Putamen (tissue), 1 donor: ENCODE measurements at places on chromosomes 2 and 18.

DNA sequence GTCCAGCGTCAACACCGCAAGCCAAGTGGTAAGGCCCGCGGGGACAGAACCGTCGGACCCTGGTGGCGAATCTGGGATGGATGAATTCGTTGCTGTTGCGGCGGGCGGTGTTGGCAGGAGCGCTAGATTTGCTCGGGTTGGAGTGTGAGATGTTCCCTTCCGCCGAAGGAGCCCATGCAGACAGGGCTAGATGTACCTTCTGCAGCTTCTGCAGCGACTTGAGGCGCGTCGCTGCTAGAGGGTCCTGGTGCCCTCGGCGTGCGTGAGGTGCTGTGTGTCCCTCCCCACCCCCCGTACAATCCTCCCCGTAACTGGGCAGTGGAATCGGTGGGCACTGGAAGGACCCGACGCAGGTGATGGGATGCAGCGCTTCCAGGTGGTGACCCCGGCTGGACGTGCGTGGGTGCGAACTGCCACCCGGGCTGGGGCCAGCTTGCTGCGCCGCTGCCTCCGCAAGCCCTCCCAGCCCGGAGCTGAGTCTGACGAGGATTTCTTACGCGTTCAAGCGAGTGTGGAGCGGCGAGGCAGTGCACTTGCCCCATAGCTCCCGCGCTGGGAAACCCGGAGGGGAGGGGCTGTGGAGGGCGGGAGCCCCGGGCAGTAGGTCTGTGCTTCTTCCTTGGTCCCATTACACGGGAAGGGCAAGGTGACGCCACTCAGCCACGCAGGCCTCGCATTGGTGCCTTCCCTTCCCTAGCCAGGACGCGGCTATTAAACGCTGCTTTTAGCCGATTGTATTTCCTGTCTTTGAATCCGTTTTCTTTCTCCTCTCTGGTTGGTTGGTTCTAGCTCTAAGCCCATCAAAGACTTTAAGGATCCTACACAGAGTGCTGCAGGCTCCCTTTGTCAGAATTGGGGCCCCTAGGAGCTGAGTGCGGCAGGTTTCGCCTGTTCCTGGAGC lies 34.2 kb downstream of the CHRNA1 start:
- DNase-seq: peak; percentile 23

DNA sequence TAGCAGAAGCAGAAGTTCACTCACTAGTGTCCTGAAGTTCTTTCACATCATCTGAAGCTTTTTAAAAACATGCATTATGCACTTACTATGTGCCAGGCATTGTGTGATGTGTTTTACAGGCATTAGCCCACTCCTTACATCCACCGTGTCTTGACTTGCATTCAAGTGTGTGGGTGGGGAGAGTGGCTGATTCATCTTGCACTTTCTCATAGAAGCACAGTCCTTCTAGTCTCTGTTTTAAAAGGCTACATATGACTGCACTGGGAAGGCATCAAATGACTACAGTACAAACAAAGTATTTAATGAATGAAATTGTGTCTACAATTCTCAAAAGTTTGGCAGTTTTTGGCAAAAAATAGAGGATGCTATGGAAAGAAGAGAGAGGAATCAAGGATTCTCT lies 21.6 kb upstream of the DSC3 start:
- no peak for DNase-seq

DNA sequence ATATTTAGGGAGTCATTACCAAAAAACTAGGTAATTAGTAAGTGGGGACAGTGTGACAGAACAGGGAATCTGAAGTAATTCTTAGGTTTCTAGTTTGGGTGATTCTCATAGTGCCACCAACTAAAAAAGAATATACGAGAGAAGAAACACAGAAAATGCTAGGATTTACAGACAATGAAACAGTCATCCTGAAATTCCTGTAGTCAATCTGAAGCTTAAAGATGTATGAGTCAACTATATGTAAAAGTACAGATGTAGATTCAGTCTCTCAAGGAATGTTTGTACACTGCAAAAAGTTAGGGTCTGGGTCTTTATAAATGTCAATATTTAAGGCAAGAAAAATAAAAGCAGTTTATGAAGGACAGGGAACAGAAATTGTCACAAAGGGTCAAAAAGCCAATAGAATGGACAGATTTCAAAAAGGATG lies 107.0 kb downstream of the STRN start:
- no peak for DNase-seq

DNA sequence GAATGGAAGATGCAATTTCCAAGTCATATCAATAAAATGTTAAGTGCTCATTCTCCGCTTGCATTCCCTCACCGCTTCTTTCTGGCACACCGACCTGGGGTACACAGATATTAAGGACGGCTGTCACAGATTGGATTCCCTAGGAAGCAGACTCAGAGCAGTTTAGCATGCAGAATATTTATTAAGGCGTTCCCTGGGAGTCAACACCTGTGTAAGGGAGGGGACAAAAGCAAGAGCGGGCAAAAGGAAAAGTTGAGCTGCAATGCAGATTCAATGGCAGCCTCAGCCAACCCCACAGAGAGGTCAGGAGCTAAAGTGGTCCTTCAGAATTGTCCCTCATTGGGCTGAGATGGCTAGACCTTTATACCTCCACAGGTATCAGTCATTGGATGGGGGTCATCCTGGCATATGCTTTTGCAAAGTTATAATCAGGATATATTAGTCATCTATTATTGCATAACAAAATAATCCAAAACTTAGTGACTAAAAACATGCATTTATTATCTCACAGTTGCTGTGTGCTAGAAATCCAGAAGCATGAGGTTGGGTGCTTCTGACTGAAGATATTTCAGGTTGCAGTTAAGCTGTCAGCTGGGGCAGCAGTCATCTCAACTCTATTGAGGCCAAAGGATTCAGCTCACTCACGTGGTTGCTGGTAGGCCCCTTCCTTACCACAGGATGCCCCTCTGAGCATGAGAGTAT lies 27.0 kb upstream of the INO80D start:
- DNase-seq: no peak

GRCh38 chr2:161004379-161004778 lies 155.8 kb upstream of the TANK start:
- no peak for DNase-seq

- DNase-seq: no peak
Measured at GRCh38 chr2:176137906-176138305, 8.4 kb downstream of the HOXD8 start.

- DNase-seq: no peak
Measured at GRCh38 chr2:234699456-234699855, 202.6 kb upstream of the ARL4C start.

DNA sequence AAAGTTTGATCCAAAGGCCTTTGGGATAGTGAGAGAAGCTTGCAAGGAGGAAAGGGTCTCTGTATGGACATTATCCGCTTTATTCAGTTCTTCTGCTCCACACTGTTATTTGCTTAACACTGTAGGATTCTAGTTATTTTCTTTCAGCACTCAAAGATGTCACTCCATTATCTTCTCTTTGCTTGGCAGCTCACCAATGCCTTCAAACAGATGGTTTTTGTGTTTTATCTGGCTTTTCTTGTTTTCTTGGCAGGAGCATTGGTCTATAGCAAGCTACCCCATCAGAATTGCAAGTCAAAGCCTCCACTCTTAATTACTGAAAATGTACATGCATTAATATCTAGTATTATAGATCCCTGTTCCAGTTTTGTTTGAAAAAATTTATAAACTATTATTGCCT lies 138.8 kb downstream of the EVA1A start:
- no peak for DNase-seq

DNA sequence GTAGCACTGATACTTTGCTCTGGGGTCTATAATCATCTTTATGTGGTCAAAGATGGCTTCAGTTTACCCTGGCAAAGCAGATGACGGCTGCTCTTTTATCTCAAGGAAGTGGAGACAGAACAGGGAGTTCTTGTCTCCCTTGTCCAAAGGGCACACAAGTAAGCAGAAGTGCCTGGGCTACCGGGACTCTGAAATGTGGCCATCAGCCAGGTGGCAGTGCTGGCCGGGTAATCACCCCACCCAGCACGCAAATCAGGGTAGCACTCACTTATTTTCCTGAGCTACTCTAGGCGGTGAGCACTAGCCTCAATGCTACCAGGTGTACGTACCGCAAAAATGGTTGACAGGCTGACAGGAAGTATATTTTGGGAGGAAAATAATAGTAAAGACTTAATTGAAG lies 119.7 kb upstream of the ETAA1 start:
- DNase-seq: no peak

DNA sequence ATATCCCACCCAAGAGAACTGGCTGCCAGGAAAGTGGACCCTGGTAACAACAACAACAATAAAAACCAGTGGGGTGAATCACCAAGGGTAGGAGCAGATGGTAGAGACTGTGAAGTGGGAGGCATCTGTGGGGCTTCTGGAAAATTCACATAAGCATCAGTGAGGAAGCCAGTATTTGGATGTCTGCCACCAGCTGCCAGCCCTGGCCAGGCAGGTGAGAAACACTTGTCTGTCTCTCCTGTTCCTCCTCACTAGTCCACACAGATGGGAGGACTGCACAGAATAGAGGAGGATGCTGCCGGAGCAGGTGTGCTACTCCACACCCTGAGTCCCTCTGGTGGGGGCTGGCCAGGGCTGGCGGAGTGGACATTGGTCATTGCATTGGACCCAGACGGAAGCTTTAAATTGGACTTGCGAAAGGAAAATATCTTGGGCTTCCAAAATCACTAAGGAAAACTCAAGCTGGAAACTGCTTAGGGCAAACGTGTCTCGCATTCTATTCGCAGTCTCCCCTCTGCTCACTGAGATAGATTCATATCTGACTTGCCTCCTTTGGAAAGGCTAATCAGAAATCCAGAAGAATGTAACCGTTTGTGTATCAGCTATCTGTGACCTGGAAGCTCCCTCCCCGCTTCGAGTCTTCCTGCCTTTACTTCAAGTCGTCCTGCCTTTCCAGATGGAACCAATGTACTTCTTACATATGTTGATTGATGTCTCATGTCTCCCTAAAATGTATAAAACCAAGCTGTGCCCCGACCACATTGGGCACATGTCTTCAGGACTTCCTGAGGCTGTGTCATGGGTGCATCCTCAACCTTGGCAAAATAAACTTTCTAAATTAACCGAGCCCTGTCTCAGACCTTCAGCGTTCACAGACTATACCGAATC lies 69.1 kb downstream of the NAB1 start:
- DNase-seq: no peak

DNA sequence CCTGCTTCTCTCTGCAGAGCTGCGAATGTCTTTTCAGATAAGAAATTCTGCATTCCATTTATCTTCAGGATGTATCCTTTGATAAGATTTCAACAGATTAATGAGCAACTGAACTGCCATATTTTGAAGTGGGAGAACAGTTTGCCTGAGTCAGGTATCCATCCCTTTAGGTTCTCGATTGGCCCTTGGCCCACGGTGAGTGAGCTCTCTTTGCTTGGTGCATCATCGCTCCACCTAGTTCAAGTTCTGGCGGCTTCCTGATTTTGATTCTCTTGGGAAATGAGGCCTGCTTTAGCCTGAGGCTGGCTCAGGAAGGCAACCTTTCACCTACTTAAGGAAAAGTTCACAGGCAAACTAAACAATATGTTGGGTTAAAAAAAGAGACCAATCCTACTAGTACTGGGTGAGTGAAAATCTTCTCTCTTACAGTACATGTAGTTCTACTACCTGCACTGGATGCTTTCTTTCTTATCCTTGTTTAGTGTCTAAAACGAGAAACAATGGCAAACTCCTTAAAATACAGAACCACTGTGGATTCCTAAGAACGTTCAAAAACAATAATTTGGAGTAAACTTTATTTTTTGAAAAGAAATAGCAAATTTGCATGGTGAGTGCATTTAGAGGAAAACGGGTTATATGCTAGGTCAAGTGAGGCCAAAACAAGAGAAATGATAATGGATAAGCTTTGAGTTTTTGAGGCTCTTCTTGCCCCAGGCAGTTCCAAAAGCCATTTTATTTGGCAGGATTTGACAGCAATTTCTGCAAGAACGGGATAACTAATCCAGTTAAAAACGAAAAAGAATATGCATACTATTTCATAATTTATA lies 837 bp upstream of the ACSL3 start:
- peak; percentile 45 for DNase-seq

DNA sequence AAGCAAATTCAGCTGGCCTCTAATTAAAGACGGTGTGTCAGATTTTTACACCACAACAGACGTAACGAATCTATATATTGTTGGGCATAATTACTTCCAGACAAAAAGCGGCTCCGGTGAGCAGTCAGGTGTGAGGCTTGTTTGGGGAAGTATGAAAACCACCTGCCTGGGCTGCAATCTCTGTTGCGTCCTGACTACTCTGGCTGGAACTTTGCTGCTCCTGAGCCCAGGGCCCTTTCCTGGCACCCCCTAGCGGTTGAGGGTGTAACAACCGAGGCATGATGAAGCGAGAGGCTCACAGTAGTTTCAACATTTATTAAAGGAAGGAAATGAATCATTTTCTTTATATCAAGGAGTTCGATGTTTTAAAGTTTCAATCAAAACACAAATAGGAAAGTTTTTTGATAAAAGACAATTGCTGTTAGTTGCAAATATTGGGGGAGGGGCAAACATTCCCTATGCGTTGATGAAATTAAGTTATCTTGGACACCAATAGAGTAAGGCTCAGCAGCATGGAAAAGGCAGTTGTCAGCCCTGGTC lies 10.6 kb upstream of the ITGB6 start:
- DNase-seq: no peak

GRCh38 chr2:150859162-150859561 lies 371.7 kb upstream of the RND3 start:
- DNase-seq: no peak

DNA sequence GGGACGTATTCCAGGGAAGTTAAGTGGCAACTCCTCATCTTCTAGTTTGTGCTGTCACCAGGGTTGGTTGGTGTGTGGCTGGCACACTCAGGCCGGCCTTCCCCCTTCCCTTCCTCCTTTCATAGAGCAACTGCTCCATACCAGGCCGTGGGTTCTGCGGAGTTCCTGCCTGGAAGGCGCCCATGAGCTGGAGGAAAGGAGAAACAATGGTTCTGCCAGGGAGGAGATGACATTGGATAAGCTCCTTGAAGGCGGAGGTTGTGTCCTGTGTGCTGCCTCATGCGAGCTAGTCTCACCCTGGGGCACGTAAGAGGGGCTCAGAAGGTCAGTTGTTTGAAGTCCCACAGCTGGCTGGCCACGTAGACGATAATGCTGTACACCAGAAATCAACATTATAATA lies 19.2 kb downstream of the ASAP2 start:
- DNase-seq: no peak

GRCh38 chr18:9827793-9828505 lies 57.8 kb upstream of the TXNDC2 start:
- DNase-seq: peak; percentile 34

GRCh38 chr18:36411745-36412168 lies 114.2 kb downstream of the FHOD3 start:
- no peak for DNase-seq

DNA sequence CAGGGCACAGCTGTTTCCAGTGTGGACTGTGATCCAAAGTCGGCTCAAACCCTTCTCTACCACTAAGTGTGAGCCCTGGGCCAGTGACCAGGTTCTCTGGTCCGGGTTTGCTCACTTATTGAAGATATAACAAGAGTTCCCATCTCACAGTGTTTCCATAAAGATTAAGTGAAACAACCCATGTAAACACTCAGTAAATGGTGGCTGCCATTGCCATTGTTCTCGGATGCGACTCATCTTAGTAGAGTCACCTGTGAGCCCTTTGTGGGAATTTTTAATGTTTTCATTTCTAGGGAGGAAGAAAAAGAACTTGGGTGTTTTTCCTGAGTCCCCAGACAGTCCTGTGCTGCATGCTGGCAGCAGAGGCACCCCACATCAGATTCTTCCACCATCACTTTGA lies 53.4 kb downstream of the TPGS2 start:
- DNase-seq: no peak

GRCh38 chr18:641224-641623 lies 16.2 kb upstream of the TYMS start:
- no peak for DNase-seq
